NCI-H2171 (cell line): ENCODE measurements at places on chromosomes 3 and 15.

DNA sequence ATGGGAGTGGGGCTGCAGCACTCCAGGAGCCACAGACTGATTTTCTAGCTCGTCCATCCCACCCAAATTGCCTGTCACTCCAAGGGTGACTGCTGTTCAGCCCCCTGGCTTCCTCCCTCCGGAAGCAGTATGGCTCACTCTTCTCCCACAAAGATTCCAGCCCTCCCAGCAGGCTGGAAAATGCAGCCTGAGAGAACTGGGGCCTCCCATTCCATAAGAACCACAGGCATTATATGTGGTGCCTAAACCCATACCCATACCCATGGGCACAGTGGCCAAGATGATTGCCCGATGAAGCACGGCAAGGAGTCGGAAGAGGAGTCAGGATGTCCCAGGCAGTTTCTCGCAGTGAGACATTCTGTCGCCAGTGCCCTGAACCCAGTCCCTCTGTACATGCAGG lies 6.0 kb upstream of the VILL start:
- no peak for DNase-seq

DNA sequence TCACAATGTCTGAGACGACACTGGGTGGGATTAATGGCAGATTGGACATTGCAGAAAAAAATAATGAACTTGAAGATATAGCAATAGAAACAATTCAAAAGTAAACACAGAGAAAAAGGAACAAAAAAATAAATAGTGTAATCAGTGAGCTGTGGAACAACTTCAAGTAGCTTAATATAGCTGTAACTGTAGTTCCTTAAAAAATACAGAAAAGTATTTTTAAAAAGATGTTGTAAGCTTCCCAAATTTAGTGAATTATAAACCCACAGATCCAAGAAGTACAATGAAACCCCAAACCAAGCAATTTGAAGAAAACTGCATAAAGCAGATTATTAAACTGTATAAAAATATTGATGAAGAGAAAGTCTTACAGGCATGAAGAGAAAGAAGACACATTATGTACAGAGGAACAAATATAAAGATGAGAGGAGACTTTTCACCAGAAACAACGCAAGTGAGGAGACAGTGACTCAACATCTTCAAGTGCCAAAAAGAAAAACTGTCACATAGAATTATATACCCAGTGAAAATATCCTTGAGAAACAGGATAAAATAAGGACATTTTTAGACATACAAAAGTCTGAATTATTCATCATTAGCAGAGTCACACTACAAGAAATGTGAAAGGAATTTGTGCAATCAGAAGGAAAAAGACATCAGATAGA lies 176.4 kb downstream of the NFKBIZ start:
- DNase-seq, result no peak

- no peak for DNase-seq
These were observed 72.2 kb downstream of the TOP2B start for GRCh38 chr3:25592510-25592968.

- no peak for DNase-seq
These were observed 185.1 kb upstream of the TPM1 start for GRCh38 chr15:62857411-62857853.

DNA sequence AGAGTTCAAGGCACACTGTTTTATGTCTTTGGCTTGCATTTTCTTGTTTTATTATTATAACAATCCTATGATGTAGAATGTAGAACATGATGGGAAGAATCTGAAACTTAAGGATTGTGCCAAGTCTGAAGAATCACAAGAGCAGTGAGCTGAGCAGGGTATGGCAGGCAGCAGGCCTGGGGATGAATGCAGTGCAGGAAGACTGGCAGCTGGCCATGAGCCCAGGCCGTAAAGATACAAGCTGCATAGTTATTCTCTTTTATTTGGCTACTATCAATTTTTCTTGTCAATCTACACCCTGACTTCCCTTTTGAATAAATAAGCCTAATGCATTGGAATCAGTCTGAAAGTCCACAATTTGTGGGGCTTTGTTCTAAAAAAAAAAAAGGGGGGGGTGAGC lies 89.6 kb upstream of the ARPP21 start:
- DNase-seq, result no peak

DNA sequence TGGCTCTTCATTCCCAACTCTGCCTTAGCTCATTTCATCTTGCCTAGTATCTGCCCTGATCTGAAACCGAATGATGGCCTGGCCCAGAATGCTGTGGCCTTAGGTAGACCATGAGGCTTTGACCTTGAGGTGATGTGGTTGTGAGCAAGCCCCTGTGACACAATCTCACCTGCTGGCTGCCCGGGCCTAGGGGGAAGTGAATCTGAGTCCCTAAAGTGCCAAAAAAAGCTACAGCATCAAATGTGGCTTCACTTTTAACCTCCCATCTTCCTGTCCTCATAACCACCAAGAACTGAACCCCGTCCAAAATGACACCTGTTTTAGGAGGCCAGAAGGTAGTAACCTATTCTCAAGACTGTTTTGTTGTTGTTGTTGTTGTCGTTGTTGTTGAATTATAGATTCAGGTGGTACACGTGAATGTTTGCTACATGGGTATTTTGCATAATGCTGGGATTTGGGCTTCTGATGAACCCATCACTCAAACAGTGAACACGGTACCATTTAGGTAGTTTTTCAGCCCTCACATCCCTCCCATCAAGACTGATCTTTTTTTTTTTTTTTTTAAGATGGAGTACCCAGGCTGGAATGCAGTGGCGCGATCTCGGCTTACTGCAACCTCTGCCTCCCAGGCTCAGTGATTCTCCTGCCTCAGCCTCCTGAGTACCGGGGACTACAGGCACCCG lies 54.6 kb downstream of the MCCC1 start:
- DNase-seq, result no peak

GRCh38 chr3:141913150-141913811 lies 36.8 kb downstream of the ATP1B3 start:
- DNase-seq, result peak; percentile 17

DNA sequence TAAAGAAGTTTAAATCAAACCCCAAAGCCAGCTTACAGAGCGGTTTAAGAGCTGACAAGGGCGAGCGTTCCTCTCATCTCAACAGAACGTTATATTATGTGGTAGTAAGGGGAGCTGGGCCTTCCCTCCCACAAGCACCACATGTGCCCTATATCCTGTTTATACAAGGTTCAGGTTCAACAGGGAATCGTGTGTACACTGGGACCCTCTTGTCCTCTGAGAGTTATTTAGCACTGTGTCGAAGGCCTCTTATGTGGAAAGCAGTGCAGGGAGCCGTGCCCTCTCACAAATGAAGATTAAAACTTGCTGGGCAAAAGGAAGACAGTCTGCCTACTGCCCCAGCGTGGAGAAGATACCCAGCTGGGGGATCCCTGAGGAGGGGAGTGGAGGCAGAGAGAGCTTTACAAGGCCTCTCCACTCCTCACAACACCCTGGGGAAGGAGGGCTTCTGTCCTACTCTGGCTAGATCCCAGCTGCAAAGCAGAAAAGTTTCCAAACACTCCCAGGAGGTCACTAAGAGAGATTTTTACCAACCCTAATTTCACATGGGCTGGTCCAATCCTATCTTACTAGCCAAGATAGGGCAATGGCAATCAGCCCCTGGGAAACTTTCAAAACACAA lies 2.9 kb downstream of the TLE3 start:
- DNase-seq, result no peak

DNA sequence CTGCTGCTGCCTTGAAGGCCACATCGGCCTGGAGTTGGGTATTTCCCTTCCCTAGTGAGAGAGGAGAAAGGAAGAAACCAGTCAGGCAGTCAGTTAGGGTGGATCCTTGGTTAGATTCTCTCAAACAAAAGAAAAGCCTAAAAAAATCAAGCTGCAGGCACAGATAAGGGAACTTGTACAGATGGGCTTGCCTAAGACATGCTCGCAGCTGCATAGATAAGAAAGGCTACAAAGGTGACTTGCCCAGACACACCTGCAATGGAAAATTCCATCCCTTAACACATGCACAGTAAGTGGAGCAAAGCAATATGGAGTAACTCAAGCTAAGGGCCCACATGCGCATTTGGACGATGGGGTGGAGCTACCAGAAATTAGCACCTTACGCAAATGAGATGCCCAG lies 199.7 kb upstream of the ARPP21 start:
- no peak for DNase-seq

- peak; percentile 66 for DNase-seq
These were observed 91.1 kb upstream of the KLF13 start for GRCh38 chr15:31235311-31236183.

- no peak for DNase-seq
These were observed 2.5 kb upstream of the FBN1 start for GRCh38 chr15:48647962-48648361.

GRCh38 chr3:108334701-108335100 lies 38.4 kb downstream of the HHLA2 start:
- no peak for DNase-seq

DNA sequence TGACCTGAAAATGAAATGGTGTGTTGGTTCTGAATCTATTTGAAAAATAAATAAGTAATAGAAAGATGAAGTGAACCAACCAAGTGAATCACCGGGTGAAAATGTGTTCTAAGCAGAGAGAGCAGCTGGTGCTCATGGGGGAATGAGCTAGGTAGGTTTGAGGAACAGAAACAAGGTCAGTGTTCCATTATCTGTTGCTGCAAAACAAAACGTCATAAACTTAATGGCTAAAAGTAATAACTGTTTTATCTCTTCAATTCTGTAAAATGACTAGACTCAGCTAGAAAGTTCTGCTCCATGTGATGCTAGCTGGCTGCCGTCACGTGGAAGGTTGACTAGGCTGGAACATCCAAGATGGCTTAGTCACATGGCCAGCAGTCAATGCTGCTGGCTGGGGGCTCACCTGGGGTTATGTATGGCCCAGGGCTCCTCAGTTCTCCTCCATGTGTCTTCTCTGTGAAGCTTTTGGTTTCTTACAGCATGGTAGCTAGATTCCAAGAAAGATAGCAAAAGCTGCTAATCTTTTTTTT lies 13.3 kb upstream of the SH3BP5 start:
- no peak for DNase-seq

GRCh38 chr15:45980366-45980765 lies 345.5 kb downstream of the SQOR start:
- DNase-seq, result no peak

DNA sequence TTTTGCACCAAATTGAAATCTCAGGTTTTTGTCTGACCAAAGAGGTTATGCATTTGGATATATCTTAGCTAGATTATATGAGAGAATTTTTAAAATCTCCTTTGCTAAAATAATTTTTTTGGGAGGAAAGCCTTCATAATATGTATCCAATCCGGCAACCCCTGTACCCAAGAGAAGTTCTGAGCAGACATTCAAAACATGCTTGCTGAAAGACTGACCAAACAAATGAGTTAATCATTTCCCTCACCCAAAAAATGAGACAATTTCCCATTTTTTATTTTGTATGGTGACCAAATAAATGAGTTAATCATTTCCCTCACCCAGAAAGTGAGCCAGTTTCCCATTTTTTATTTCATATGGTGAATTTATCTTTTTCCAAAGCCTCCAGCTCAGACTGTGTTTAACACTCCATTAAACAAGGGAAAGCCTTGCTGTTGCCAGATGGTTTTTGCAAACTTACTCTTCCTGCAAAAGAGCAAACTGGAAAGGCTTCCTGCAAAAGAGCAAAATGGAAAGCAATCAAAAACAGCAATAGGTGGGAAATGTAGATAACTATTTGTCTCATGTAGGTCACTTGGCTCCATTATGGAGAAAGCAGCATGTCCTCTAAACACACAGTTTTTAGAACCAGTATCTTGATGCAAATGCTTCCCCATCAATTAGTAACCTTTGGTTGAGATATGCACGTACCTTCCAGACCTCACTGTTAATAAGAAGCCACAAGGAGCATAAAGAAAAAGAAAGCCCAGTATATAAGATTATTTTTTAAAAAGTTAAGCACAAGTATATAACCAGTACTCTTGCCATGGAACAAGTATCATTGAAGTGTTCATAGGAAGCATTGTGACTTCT lies 78.4 kb upstream of the OSTN start:
- no peak for DNase-seq

- no peak for DNase-seq
These were observed 243.5 kb upstream of the TPM1 start for GRCh38 chr15:62799037-62799436.

- no peak for DNase-seq
These were observed 104.5 kb downstream of the SST start for GRCh38 chr3:187565701-187566100.

DNA sequence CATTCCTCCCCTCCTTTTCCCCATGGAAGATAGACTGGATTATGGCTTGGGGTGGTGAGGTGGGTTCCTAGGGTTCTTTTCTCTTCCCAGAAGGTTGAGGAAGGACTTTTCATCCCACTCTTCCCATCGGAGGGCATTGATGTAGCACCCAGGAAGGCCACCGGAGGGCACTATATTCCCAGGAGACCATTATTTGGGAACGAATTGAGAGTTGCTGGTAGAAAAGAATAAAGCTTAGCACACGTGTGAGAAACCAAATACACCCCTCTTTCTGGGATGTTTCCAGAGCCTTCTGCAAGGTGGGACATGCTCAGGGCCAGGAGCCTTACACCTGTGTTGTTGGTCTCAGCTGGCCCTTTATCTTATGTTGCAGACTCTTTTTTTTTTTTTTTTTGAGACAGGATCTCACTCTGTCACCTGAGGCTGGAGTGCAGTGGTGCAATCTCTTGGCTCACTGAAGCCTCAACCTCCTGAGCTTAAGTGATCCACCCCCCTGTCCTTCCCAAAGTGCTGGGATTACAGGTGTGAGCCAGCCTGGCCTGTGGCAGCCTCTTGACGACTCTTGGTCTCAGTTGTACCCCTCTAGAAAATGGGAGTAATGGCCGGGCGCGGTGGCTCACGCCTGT lies 6.3 kb upstream of the CDC25A start:
- DNase-seq, result peak; percentile 23
